ENCODE measurements at places on chromosomes 1 and 21.

GRCh38 chr1:226560243-226560642 is 11.7 kb downstream of the STUM start:
- H3K27ac ChIP-seq: no peak overlapping the region
- no peaks in the 10 kb centered on the region for H3K4me1 ChIP-seq
- no peaks in the 10 kb centered on the region for H3K27me3 ChIP-seq
- no peaks in the 10 kb centered on the region for H3K36me3 ChIP-seq
- no peak for DNase-seq

DNA sequence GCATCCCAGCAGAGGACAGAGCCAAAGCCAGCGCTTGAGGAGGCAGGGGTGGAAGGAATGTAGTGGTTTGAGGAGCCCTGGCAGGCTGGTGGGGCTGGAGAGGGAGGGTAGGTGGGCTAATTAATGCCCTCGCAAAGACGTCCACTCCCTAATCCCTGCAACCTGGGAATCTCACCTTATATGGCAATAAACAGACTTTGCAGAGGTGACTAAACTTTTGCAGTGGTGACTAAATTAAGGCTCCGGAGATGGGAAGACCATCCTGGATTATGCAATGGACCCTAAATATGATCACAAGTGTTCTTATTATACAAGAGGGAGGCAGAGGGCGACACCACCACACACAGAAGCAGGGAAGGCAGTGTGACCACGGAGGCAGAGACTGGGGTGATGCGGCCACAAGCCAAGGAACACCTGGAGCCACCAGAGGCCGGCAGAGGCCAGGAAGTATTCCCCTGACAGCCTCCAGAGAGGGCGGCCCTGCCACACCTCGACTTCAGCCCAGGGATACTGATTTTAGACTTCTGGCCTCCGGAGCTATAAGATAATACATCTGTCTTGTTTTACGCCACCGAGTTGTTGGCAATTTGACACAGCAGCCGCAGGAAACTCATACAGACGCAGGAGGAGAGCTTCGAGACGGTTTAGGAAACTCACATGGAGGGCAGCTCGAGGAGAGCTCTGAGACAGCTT is 23.1 kb upstream of the NPPB start:
- no peaks in the 10 kb centered on the region for H3K4me1 ChIP-seq
- no peaks in the 10 kb centered on the region for H3K36me3 ChIP-seq
- H3K27ac ChIP-seq: peak overlapping the region; percentile 65
- H3K27me3 ChIP-seq: no peaks in the 10 kb centered on the region

GRCh38 chr1:18657506-18658201 is 27.0 kb downstream of the PAX7 start:
- peaks cover 47% of the 10 kb centered on the region for H3K4me1 ChIP-seq
- no peak for DNase-seq
- no peaks in the 10 kb centered on the region for H3K36me3 ChIP-seq
- no peak overlapping the region for H3K4me3 ChIP-seq
- peaks cover 3% of the 10 kb centered on the region for H3K27me3 ChIP-seq

DNA sequence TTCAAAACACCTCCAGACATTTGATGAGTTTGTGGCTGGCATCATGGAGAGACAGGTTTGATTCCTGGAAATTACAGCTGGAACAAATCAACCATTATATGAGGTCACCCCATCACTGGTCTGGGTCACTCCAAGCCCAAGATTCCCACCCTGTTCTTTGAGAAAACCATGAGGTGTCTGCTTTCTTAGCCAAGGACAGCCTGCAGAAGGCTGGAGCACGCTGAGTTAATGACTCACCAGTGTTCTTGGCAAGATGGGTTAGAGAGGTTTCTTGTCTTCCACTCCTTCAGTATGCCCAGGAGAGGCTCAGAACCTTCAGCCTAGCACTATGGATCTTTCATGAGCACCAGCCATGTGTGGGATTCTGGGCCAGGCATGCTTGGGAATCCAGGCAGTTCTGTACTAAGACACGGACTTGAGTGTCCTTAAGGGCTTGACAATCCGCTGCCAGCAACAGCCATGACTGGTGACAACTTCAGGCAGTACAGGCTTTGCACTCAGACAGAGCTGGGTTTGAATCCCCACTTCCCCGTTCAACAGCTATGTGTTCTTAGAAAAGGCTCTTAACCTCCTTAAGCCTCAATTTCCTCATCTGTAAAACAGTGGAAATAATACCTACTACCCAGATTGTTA is 43.9 kb downstream of the GRHL3 start:
- no peaks in the 10 kb centered on the region for H3K27me3 ChIP-seq
- no peak overlapping the region for H3K27ac ChIP-seq

GRCh38 chr1:241470908-241471590 is 48.5 kb downstream of the FH start:
- no peak for DNase-seq
- no peak overlapping the region for H3K4me3 ChIP-seq

- H3K27me3 ChIP-seq: no peaks in the 10 kb centered on the region
- H3K27ac ChIP-seq: no peak overlapping the region
- H3K4me1 ChIP-seq: peaks cover 50% of the 10 kb centered on the region
- no peaks in the 10 kb centered on the region for H3K36me3 ChIP-seq
Measured at GRCh38 chr1:154423304-154423987, 18.3 kb downstream of the IL6R start.

- no peaks in the 10 kb centered on the region for H3K27me3 ChIP-seq
- H3K27ac ChIP-seq: no peak overlapping the region
- DNase-seq: no peak
- no peaks in the 10 kb centered on the region for H3K36me3 ChIP-seq
- H3K4me1 ChIP-seq: no peaks in the 10 kb centered on the region
Measured at GRCh38 chr21:28336314-28336713, 656.4 kb downstream of the LTN1 start.

GRCh38 chr21:15289896-15290841 is 225.4 kb upstream of the NRIP1 start:
- no peaks in the 10 kb centered on the region for H3K27me3 ChIP-seq
- no peak for DNase-seq
- H3K4me3 ChIP-seq: no peak overlapping the region
- H3K36me3 ChIP-seq: no peaks in the 10 kb centered on the region

GRCh38 chr21:35197992-35198431 is 148.9 kb upstream of the RUNX1 start:
- no peaks in the 10 kb centered on the region for H3K4me1 ChIP-seq
- no peak overlapping the region for H3K27ac ChIP-seq
- no peaks in the 10 kb centered on the region for H3K27me3 ChIP-seq
- no peak for DNase-seq
- H3K36me3 ChIP-seq: no peaks in the 10 kb centered on the region
- no peak overlapping the region for H3K4me3 ChIP-seq

DNA sequence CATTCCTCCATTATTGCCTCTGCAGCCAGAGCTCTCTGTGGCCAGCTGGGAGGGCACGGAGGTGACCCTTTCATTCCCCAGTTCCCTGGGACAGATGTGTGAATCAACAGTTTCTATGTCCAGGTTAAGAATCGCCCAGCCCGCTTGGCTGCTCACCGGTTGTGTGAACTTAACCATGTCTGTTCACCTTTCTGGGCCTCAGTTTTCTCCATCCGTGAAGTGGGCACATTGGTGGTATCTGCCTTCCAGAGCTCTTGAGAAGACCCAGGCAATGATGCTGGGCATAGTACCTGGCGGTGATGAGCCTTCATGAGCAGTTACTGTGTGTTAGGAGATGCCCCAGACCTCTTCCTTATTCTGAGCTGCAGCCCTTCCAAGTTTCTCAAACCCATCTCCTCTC is 238.3 kb downstream of the MATN1 start:
- no peaks in the 10 kb centered on the region for H3K4me1 ChIP-seq
- H3K36me3 ChIP-seq: no peaks in the 10 kb centered on the region
- no peaks in the 10 kb centered on the region for H3K27me3 ChIP-seq
- no peak overlapping the region for H3K4me3 ChIP-seq
- H3K27ac ChIP-seq: no peak overlapping the region

DNA sequence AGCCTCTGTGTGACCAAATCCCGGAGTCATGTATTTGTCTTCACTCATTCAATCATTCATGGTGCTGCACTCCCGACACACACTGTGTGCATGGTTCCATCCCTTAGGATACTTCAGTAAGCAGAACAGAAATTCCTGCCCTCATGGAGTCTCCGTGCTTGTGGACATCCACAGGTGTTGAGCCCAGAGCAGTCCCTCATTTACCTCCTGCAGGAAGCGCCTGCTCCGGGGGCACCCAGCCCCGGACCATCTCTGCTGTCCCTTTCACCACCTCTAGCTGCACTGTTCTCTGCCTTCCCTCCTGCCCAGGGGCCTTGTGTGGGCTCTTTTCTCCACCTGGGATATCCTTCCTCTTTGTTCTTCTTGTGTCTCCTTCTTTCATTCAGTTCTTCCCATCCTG is 9.5 kb upstream of the ZBTB21 start:
- no peak for DNase-seq
- no peak overlapping the region for H3K4me3 ChIP-seq
- H3K36me3 ChIP-seq: no peaks in the 10 kb centered on the region
- H3K27me3 ChIP-seq: no peaks in the 10 kb centered on the region
- H3K4me1 ChIP-seq: no peaks in the 10 kb centered on the region

- H3K27ac ChIP-seq: no peak overlapping the region
- no peaks in the 10 kb centered on the region for H3K36me3 ChIP-seq
- no peak for DNase-seq
- H3K4me3 ChIP-seq: no peak overlapping the region
- H3K27me3 ChIP-seq: no peaks in the 10 kb centered on the region
- no peaks in the 10 kb centered on the region for H3K4me1 ChIP-seq
Measured at GRCh38 chr1:109926662-109927300, 16.1 kb downstream of the CSF1 start.

- H3K27me3 ChIP-seq: no peaks in the 10 kb centered on the region
- H3K36me3 ChIP-seq: no peaks in the 10 kb centered on the region
- no peaks in the 10 kb centered on the region for H3K4me1 ChIP-seq
- no peak overlapping the region for H3K27ac ChIP-seq
Measured at GRCh38 chr1:224486801-224487583, 52.4 kb upstream of the WDR26 start.

- H3K36me3 ChIP-seq: no peaks in the 10 kb centered on the region
- H3K4me1 ChIP-seq: peaks cover 16% of the 10 kb centered on the region
- H3K4me3 ChIP-seq: no peak overlapping the region
- peak; percentile 35 for DNase-seq
Measured at GRCh38 chr1:3038571-3039181, 17.4 kb downstream of the ACTRT2 start.

GRCh38 chr1:195754303-195754702 is 853.9 kb downstream of the KCNT2 start:
- H3K36me3 ChIP-seq: no peaks in the 10 kb centered on the region
- H3K4me3 ChIP-seq: no peak overlapping the region
- H3K27ac ChIP-seq: no peak overlapping the region
- no peak for DNase-seq
- no peaks in the 10 kb centered on the region for H3K27me3 ChIP-seq

DNA sequence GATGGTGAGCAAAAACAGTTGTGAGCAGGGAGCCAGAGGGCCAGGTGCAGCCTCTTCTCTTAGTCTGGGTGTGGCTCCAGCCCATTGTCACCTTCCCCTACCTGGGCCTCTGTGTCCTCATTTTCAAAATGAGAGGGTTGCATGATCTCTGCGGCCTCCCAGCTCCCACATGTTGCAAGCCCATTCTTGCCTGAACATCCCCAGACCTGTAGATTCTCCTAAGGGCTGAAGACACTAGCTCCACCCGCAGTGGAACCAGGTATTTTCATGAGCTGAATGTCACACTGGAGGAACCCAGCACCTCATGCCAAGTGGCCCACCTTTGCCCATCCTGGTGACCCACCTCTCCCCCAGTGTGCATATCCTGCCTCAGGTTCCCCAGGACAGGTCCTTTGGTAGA is 12.3 kb downstream of the IKBKE start:
- no peak for DNase-seq
- H3K36me3 ChIP-seq: peaks cover 51% of the 10 kb centered on the region
- H3K4me3 ChIP-seq: no peak overlapping the region
- no peaks in the 10 kb centered on the region for H3K27me3 ChIP-seq

DNA sequence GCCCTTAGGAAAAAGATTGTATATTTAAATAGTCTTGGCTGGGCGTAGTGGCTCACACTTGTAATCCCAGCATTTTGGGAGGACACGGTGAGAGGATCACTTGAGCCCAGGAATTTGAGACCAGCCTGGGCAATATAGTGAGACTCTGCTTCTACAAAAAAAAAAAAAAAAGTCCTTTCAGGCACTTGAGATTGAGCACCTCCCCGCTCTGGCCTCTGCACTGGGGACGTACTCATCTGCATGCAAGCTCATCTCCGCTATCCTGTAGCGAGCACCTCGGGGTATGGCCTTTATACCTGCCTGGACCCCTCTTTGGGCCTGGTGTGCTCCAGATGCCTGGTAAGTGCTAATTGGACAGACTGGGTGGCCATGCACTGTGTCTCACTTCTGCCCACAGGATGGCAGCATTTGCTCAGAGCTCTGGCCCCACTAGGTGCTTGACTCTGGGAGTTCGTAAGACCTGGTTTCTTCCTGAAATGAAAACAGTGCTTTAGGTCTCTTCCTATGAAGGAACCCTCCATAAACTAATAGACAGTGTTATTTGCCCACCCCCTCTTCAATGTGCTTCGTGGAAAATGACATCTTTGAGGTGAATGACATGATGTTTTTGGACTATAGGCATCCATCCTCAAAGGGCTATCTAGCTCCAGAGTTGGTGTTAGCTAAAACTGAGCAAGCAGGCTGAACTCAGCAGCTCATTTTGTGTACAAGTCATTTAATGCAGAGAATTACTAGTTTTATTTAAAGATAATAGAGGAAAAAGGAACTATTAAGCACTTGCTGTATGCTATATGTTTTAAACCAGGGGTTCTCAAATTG is 61.7 kb upstream of the ADAR start:
- no peaks in the 10 kb centered on the region for H3K36me3 ChIP-seq
- H3K27ac ChIP-seq: no peak overlapping the region
- no peak overlapping the region for H3K4me3 ChIP-seq

DNA sequence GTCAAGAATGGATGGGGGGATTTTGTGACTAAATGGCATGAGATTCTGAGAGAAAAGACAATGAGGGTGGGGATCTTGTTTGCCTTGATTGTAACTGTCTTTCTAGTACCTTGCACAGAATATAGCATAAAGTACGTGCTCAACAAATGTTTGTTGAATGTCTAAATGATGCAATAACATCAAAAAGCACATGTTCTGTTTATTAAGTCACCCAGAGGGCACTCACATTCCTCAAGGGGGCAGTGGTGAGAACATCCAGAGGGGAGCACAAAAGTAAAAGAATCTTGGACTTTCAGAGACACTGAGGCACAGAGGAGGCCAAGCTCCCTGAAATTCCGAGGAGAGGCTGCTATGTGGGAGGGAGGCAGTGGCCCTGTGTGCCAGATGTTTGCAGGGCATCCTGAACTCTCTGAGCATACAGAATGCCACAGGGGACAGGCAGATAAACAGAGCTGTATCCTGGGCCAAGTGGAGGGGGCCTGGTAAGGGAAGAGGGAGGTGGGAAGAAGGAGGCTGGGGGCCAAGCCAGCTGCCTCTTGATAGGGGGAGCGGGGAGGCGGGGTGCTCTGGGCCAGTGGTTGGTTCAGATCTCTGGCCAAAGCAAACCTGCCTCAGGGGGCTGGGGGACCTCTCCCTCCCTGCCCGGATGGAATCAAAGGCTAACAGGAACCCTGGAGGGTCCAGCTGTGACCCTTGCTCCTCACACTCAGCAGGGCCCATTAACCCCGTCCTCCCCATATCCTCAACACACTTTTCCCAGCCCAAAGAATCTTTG is 6.5 kb upstream of the ATP1A2 start:
- no peaks in the 10 kb centered on the region for H3K36me3 ChIP-seq
- no peak for DNase-seq
- no peaks in the 10 kb centered on the region for H3K27me3 ChIP-seq
- H3K4me3 ChIP-seq: no peak overlapping the region
- no peaks in the 10 kb centered on the region for H3K4me1 ChIP-seq
- H3K27ac ChIP-seq: no peak overlapping the region

GRCh38 chr1:183871142-183871541 is 66.2 kb downstream of the RGL1 start:
- no peak for DNase-seq
- no peak overlapping the region for H3K4me3 ChIP-seq
- no peaks in the 10 kb centered on the region for H3K27me3 ChIP-seq
- H3K36me3 ChIP-seq: no peaks in the 10 kb centered on the region
- peaks cover 17% of the 10 kb centered on the region for H3K4me1 ChIP-seq

All from CD8-positive, alpha-beta memory T cell (primary cell).